ENCODE measurements at places on chromosomes 4 and X.

GRCh38 chr4:54729256-54729655, 71.5 kb downstream of the KIT start:
- no peak for DNase-seq

DNA sequence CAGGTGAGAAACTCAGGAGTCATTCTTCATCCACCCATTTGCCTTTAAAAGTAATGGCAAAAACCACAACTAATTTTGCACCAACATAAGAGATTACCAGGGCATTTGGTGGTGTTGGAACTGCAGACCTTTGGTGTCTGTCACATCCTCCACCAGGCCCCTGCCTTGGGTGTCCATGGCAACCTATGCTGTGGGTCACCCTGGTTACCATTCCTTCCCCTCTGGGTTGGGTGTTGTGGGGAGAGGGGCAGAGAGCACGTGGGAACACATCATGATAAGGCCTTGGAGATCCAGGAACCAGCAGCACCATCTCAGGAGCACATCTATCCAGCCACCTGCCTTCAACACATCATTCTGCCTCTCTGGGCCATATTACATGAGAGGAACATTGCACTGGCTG, 77.3 kb downstream of the CHRNA9 start:
- DNase-seq = no peak

GRCh38 chr4:143230683-143231082, 46.0 kb downstream of the USP38 start:
- no peak for DNase-seq

DNA sequence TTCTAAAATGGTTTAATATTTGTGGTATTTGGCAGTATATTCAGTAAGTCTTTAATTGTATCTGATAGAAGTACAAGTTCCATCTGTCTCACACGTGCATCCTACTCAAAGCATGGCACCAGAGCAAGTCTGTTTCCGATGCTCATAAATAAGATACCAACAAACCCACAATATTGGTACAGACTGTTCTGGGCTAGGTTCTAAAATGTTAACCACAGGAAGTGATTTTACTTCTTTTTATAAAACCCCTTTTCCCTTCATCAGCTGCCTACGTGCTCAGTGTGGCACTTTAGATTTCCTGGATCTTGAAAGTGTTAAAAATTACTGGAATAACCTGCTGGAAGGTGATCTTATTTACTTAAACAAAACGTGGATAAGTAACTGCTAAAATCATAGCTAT, 165.1 kb downstream of the CFAP299 start:
- no peak for DNase-seq

- DNase-seq = no peak
These were observed 55.3 kb downstream of the GPR143 start for GRCh38 chrX:9710332-9710731.

- no peak for DNase-seq
These were observed 190.2 kb upstream of the BANK1 start for GRCh38 chr4:101600287-101600686.

DNA sequence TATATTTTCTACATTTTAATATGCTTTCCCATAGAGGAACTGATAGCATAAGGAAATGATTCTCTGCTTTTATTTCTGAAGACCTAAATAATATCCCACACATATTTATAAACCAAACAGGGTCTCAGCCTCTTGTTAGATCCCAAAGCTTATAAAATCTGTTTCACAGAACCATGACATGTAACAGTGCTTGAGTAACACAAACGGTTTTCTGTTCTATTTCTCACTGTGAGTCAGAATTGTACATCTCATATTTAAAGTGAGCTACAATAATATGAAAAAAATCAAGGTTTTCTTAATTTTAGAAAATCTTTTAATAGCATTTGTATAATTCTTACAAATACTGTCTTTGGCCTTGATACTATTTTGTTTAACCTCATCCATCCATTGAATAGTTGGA, 51.2 kb downstream of the NR3C2 start:
- no peak for DNase-seq

GRCh38 chrX:154661899-154662298, 8.5 kb upstream of the CTAG2 start:
- DNase-seq = no peak

- DNase-seq = no peak
These were observed 949.9 kb downstream of the TECRL start for GRCh38 chr4:63459329-63459728.

DNA sequence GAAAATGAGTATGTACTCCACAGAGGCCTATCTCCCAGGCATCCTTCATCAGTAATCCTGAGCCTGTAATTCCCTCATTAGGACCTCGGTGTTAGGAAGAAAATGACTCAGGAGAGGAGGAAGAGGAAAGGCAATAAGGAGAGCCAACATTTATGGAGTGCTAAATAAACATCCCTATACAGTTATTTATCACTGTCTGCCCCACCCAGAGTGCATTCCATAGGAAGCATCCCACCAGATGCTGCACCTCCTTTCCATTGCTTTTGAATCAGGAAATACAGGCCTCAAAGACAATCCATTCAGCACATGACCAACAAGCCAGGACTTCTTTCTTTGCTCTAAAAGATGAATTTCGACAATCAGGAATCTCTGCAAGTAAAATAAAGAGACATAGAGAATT, 47.6 kb downstream of the USP38 start:
- no peak for DNase-seq

- DNase-seq = no peak
These were observed 2.8 kb downstream of the SH3D19 start for GRCh38 chr4:151322570-151322969.

DNA sequence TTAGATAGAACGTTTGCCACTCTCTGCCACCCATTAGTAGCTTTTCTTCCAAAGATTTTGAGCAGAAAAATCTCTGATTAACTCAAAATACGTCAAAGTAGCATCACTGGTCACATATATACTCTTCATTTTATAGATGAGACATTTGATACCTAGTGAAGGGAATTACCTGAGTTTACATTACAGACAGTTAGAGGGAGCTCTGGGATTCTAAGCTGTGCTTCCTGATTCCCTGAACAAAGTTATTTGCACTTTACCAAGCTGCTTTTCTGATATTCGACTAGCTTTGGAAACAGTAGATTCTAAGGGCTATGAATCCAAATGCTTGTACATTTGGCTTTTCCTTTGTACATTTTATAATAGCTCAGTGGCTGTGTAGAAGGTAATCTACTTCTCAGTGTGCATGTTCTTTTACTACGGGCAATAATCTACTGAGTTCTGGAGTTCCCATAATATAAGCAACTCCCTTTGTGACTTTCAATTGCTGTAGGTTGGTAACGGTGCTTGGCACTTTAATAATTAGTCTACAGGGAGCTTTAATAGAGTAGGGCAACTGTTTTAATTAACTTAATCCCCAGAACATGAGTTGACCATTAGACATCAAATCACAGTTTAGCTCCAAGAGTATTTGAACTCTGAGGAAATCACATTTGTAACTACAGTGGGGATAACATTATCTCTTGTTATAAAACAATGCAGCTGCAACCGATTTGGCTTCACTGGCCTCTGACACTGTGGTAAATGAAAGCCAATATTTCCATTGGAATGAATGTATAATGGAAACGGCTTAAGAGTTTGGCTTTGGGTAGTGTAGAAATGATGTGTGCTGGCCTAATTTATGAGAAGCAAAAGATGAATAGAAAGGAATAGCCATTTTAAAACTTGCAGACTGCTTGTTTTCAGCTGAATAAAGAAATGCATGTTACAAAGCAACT, 1602.4 kb downstream of the STIM2 start:
- no peak for DNase-seq

GRCh38 chr4:44071959-44072955, 376.4 kb downstream of the KCTD8 start:
- no peak for DNase-seq

DNA sequence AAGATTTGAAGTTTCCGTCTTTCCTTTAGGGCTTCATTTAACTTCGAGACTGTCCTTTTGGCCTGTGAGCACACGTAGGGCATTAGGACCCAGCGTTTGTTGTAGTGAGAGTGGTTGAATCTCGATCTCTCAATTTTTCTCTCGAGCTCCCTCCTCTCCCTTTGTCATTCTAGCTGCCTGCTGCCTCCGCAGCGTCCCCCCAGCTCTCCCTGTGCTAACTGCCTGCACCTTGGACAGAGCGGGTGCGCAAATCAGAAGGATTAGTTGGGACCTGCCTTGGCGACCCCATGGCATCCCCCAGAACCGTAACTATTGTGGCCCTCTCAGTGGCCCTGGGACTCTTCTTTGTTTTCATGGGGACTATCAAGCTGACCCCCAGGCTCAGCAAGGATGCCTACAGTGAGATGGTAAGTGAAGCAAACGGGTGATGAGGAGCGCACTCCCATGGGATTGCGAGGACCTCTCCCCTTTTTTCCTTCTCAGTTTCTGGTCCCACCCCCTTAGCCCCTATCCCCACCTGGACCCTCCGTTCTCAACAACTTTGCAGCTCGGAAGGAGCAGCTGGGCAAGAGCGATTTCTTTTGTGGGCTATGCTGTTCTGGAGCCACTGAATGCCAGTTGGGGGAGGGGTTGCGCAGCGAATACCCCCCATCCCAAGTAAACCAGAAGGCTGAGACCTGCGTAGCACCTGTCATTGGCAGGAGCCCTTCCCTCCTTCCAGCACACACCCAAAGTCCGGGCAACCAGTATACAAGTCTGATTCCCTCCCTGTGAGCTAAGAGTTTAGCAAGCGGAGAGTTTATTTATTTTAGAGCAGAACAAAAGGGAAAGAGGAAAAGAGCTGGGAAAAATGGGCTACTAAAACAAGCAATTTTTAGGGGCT, at the start of gene TMEM35A:
Gene TMEM35A, plus strand, starts transcription at position 164 of the 883 bp plus-strand sequence. Its CDS starts 124 bp downstream, at position 288.
- DNase-seq = no peak

DNA sequence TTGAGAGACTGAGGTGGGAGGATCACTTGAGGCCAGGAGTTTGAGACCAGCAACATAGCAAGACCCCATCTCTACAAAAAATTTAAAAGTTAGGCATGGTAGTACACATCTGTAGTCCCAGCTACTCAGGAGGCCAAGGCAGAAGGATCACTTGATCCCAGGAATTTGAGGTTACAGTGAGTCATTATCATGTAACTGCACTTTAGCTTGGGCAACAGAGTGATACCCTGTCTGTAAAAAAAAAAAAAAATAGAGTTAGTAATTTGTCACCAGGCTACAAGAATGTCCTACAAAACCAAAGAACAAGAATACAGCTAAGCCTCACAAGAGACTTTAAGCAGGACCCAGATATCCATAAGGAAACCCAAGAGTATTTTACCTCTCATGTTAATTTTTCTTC, 27.0 kb upstream of the RAB28 start:
- DNase-seq = no peak

Measured in activated T-cell treated with anti-CD3 and anti-CD28 coated beads, Interleukin-2, amount 50 U/mL, for 48 hours (primary cell).